ENCODE measurements at places on chromosomes 7 and 10. TPM values are rescaled to one million over a fixed set of nuclear protein-coding genes. Genes with fewer than 3 reads are reported as not detected.
A peak's percentile ranks its signal among the peaks of the same experiment; 100 is the strongest.

PURB gene
- total RNA-seq: 15.2 TPM

KIF5B gene
- total RNA-seq: 122 TPM

DNA sequence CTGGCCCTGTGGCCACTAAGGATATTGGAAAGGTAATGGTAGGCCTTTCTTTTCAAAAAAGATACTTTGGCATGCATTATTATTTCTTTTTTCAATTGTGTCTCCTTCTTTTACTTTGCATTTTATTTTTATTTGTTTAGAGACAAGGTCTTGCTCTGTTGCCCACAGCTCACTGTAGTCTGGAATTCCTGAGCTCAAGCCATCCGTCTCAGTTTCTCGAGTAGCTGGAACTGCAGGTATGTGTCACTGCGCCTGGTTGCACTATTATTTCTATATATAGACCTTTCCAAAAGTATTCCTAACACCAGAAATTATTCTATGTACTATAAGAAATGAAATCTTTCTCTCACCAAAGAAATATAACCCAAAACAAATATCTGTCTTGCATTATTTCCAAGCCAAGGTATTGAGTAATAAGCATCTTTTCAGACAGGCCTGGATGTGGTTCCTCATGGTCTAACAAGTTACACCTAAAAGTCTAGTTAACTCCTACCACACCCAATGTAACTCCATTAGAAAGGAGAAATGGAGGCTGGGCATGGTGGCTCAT is 500.8 kb upstream of the ANKRD30A start:
- H3K27me3 ChIP-seq: no peaks in the 10 kb centered on the region
- DNase-seq: no peak
- no peaks in the 10 kb centered on the region for H3K4me1 ChIP-seq
- H3K36me3 ChIP-seq: no peaks in the 10 kb centered on the region
- H3K4me3 ChIP-seq: no peak overlapping the region

GRCh38 chr10:99913831-99914235 is 95.9 kb downstream of the DNMBP start:
- peaks cover 1% of the 10 kb centered on the region for H3K36me3 ChIP-seq
- H3K4me1 ChIP-seq: peaks cover 2% of the 10 kb centered on the region
- H3K4me3 ChIP-seq: no peak overlapping the region
- no peak for DNase-seq

DNA sequence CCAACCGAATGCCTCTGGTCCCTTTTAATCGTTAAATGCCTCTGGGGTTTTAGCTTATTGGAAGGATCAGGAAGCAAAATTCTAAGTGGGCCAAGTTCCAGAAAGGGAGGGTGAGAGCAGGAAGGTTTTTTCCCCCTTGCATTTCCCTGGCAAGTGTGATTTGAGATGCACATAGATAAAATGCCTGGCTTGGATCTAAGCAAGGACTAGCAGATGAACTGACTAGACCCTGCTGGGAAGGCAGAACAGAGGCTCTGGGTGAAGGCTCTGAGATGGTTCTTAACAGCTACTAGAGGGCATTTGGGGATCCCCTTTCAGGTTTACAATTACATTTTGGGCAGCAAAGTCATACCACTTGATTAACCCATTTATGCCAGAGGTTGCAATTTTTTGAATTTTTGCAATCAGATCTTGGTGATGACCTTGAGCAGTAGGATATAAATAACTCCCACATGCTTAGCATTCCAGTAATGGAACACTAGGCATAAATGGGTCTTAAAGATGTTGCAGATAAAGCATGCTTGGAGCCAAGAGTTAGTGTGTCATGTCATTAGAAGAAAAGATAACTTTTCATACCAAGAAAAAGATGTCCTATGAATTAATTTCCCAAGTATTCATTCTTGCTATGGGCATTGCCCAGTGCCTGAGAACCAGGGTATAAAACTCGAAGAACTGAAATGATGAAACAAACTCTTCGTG is 205.9 kb downstream of the SEC23IP start:
- no peak overlapping the region for H3K27ac ChIP-seq
- H3K4me3 ChIP-seq: no peak overlapping the region
- no peaks in the 10 kb centered on the region for H3K4me1 ChIP-seq
- DNase-seq: no peak

- peak overlapping the region; percentile 58 for H3K27ac ChIP-seq
- H3K4me3 ChIP-seq: no peak overlapping the region
- no peaks in the 10 kb centered on the region for H3K27me3 ChIP-seq
- no peaks in the 10 kb centered on the region for H3K36me3 ChIP-seq
- DNase-seq: no peak
These were observed 8.0 kb downstream of the SKAP2 start for GRCh38 chr7:26856176-26856985.

DNA sequence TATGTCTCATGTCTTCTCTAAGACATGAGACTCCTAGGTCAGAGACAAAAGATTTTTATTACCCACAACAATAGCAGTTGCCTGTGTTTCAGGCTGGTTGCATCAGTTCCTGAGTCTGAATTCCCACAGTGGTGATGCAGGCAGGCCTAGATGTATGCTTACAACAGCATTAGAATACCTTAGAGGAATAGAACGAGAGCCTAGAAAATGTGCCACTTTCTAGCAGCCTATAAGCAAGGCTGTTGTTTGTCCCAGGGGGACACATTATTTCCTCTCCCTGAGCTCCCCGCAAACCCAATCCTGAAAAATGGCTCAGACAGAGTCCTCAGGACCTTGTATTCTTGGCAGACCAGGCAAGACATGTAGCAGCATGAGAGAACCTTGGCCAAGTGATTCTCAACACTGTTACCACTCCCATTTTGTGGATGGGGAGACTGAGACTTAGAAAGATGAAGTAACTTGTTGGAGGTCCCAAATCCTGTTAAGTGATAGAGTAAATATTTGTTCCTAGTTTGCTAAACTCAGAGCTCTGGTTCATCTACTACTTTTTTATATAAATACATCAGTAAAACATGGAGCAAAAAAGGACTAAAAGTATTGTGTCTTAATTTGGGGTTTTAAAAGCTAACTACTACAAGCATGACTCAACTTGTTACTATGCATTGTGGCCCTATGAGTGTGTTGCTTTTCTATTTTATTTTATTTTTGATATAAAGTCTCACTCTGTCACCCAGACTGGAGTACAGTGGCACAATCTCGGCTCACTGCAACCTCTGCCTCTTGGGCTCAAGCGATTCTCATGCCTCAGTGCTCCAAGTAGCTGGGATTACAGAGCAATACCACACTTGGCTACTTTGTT is 14.2 kb downstream of the VTI1A start:
- H3K27ac ChIP-seq: peak overlapping the region; percentile 54
- H3K4me3 ChIP-seq: no peak overlapping the region
- DNase-seq: peak; percentile 71
- H3K27me3 ChIP-seq: no peaks in the 10 kb centered on the region

GRCh38 chr10:51744235-51745000 is 45.0 kb upstream of the CSTF2T start:
- H3K4me1 ChIP-seq: no peaks in the 10 kb centered on the region
- no peaks in the 10 kb centered on the region for H3K27me3 ChIP-seq
- H3K27ac ChIP-seq: no peak overlapping the region
- no peak for DNase-seq
- H3K4me3 ChIP-seq: no peak overlapping the region
- H3K36me3 ChIP-seq: no peaks in the 10 kb centered on the region

DNA sequence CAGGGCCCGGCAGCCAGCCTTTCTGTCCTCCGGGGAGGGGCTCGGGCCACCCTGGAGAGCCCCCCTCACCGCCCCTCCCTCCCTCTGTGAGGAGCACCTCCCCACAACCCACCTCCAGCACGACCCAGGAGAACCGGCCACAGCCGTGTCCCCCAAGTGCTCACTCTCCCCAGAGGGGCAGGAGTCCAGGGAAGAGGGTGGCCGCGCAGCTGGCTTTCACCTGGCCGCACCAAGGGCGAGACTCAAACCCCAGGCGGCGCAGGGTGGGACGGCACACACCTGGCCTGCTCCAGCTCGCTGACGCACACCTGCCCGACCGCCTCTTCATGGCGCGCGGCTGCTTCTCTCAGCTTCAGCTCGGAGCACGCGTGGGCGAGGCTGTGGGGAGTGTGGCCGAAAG is 73.4 kb downstream of the CFAP46 start:
- H3K4me3 ChIP-seq: no peak overlapping the region
- H3K4me1 ChIP-seq: no peaks in the 10 kb centered on the region
- H3K36me3 ChIP-seq: no peaks in the 10 kb centered on the region
- H3K27ac ChIP-seq: no peak overlapping the region
- no peak for DNase-seq
- H3K27me3 ChIP-seq: no peaks in the 10 kb centered on the region

DNA sequence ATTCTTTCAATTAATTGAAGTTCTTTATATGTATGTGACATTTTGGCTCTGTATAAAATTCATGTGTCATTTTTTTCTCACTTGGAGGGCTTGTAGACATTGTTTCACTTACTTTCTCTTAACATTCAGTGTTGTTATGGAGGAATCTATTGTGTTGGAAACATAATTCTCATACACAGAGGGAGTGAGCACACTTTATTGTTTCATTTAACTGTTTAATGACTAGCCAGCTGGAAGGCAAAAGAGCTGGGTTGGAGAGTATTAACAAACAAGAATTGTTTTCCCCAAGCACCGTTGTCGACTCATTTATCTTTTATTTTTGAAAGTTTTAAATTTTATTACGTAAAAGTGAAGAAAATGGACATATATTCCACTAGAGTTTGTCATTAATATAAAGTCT is 98.8 kb downstream of the PTPN20 start:
- H3K4me3 ChIP-seq: no peak overlapping the region
- no peaks in the 10 kb centered on the region for H3K4me1 ChIP-seq
- DNase-seq: no peak
- H3K27ac ChIP-seq: no peak overlapping the region

DNA sequence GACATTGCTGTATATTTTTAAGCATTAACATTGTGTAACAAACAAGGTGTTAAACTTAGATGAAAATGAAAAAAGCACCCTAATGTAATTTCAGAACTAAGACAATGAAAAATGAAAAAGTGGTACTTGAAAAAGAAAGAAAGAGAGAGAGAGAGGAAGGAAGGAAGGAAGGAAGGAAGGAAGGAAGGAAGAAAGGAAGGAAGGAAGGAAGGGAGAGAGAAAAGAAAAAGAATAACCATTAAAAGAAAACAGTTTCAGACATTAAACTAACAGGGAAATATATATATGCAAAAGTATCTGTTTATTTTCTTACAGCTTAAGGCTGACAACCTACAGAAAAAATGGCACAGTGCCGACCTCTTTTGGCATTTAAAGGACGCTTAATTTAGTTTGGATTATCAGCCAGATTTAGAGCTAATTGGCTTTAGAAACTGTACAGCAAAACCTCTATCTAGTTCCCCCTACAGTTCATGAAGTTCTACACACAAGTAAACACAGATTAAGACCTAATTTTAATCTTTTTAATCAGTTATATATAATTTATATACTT is 13.8 kb downstream of the MTERF1 start:
- no peak for DNase-seq
- H3K4me3 ChIP-seq: no peak overlapping the region
- H3K27me3 ChIP-seq: no peaks in the 10 kb centered on the region
- no peaks in the 10 kb centered on the region for H3K4me1 ChIP-seq
- H3K36me3 ChIP-seq: no peaks in the 10 kb centered on the region

PRSS37 gene
- not detected for total RNA-seq

IFIT2 gene
- 21.6 TPM for total RNA-seq

DNA sequence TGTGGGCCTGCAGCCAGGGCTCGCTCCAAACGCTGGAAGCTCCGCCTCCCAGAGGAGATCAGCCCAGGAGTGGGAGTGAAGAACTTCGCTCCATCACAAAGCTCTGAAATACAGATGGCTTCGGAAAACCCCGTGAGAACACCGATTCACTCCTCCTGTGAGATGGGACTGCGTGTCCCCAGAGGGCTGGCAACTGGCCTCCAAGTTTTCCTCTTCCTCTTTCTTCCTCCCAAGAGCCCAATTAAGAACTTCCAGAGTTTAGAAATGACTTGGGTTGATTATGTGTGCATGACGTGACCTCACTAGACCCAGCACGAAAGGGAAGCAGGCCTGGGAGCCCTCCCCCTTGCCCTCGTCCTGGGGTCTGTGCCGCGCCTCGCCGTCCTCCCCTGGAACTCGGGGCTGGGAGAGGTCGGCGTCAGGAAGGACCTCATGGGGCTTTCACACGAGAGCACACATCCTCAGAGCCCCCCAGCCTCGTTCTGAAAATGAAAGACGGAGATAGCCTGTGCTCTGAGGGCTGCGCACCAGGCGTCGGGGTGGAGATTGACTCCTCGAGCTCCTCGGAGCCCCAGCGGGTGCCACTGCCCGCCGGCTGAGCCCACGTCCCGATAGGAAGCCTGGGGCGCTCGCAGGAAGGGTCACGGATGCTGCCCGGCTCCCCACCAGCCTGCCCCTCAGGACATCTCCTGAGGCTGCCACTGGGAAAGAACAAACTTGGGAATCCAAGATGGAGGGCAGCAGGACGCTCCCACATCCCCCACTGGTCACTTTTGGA is 37.8 kb downstream of the PTPRN2 start:
- no peak for DNase-seq
- H3K36me3 ChIP-seq: no peaks in the 10 kb centered on the region
- H3K4me1 ChIP-seq: no peaks in the 10 kb centered on the region
- no peak overlapping the region for H3K27ac ChIP-seq

GRCh38 chr7:36971515-36972139 is 247.3 kb upstream of the AOAH start:
- no peaks in the 10 kb centered on the region for H3K36me3 ChIP-seq
- no peak for DNase-seq
- H3K27me3 ChIP-seq: no peaks in the 10 kb centered on the region
- H3K4me1 ChIP-seq: no peaks in the 10 kb centered on the region
- H3K27ac ChIP-seq: no peak overlapping the region

DNA sequence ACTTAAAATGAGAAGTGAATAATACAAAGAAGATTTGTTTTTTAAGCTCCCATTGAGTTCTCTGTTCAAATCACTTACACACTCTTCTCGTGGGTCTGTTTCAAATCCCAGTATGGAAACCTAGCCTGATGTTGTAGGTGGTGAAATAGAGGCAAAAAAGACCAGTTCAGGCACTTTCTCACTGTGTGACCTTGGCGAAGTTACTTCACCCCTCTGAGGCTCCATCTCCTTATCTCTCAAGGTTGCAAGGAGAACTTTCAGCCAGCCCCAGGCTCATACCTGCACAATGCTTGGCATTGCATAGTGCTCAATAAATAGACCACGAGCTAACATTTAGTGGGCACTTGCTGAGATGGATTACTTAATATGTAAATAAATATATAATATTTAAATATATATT is 90.1 kb downstream of the PRLHR start:
- no peaks in the 10 kb centered on the region for H3K36me3 ChIP-seq
- no peak overlapping the region for H3K27ac ChIP-seq
- no peaks in the 10 kb centered on the region for H3K4me1 ChIP-seq
- no peak for DNase-seq
- no peak overlapping the region for H3K4me3 ChIP-seq
- H3K27me3 ChIP-seq: no peaks in the 10 kb centered on the region

IKZF1 gene
- not detected for total RNA-seq

DNTT gene
- not detected for total RNA-seq

DNA sequence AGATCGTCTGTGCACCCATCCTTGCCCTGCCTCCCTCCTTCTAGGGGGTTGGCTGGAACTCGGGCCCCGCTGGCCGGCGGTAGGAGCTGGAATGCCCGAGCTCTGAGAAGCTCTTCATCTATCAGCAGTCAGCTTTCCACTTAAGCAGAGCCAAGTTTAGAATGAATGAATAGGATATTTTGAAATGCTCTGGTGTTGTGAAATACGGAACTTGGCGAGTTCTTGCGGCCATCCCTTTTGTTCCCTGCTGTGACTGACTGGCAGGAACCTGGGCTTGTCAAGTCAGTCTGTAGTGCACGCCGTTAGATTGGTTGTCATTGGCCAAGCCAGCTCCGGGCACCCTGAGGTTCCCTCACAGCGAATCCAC is 33.3 kb downstream of the FOXK1 start:
- peaks cover 9% of the 10 kb centered on the region for H3K4me1 ChIP-seq
- peak overlapping the region; percentile 29 for H3K4me3 ChIP-seq
- peak; percentile 92 for DNase-seq
- no peak overlapping the region for H3K27ac ChIP-seq
